Large intestine (tissue), 12 donors: ENCODE measurements at places on chromosomes 12 and 14. TPM values are rescaled to one million over a fixed set of nuclear protein-coding genes. Genes with fewer than 3 reads are reported as not detected.

DNA sequence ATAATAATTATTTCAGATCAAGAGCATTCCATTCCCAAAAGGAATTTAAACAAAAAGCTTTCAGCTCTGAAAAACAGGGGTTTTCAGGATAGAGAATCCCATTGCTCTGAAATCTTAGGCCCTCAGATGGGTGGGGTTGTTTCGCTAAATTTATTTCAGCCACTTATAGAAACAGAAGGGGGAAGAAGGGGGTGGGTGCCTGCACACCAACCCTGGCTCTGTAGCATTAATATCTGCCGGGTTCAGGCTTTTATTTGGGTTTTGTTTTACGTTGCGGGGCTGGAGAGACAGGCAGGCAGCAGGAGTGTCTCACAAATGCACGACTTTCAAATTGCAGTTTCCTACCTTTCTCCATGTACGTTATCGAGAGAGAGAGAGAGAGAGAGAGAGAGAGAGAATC, 12.5 kb upstream of the ZFP36L1 start:
- DNase-seq, result no peak

- DNase-seq, result no peak
Measured at GRCh38 chr14:24335461-24336171, 745 bp upstream of the ADCY4 start.

DNA sequence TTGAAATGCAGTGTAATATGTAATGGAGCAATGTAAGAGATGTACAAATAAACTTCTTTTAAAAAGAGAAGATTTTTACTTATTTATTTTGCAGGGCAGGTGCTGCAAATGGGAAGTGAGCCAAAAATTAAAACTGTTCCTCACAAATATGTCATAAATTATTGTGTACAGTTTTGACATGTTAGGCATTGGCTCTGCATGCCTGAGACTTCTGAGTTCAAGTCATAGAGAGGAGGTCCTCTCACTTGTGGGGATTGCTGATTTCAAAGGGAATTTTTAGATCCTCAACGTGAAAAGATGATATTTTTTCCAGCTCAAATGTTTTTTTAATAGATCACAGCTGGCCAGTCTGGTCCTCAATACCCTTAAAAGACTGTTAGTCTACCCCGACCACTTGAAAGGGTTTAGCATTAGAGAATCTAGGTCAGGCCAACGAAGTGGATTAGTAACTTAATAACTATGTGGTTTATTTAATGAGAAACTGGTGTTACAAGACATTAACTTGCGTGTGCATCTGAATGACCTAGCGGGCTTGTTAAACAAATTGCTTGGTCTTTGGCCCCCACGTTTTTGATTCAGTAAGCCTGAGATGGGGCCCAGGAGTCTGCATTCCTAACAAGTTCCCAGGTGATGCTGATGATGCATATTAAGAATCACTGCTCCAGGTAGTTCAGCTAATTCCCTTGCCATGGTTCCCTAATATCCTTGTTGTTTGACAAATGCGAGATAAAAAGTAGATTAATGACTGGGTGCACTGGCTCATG, 30.9 kb upstream of the WDR89 start:
- DNase-seq, result no peak

GRCh38 chr14:37116933-37117849, 55.2 kb downstream of the SLC25A21 start:
- DNase-seq, result no peak

DNA sequence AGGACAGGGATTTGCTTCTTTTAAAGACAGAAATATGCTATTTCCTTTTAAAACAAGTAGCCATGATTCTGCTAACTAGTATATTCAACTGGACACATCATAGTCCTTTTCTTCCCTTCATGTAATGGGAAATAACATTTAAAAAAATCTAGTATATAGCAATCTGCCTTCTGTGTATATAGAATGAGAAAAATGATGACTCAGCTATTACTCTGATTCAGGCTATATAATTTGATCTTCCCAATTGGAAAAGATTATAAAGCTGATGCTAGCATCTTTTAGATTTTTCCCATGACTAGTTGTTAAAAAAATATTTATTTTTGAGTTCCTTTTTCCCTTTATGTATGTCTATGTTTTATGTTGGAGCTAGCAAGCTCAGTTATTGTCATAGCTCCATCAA, 86.9 kb downstream of the ACSS3 start:
- DNase-seq, result no peak

DNA sequence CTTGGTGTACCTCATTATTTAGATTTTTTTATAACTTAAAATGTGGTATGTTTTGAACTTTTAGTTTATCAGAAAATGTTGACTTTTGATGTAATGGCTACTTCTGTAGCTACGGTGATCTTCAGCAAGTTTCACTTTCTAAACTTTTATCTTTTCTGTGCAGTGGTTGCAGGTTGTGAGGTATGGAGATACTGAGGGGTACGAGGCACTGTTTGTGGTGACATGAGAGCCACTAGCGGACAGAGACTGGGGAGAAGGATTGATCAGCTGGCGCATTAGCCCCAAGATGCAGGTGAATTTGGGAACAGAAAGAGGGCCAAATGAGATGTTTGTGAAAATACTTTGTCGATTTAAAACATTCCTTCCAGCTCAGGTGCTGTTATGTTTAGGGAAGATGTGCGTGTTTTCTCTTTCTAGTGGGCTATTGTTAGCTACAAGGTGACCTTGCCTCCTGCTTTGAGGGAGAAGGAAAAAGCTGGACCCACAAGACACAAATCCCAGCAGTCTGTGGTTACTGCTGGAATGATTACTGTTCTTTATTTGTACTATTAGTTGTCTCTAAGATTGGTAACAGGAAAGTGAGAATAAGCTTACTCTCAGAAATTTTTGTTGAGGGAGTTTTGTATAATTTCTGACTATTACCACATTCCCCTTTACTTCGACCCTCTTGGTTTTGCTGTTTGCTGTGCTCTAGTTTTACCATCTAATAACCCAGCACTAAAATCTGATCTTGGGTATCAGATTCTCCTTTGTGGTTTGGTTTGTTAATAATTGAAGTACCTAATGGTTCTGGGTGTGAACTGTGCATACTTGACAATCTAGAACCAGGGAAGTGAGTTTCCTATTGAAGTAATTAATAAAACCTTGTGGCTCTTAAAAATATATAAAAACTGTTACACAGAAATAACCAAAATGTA, 61.7 kb downstream of the FBXO34 start:
- peak; percentile 56 for DNase-seq

- no peak for DNase-seq
Measured at GRCh38 chr14:67559639-67560038, 26.5 kb downstream of the PLEKHH1 start.

GRCh38 chr14:76203086-76204001, 51.6 kb downstream of the GPATCH2L start:
- peak; percentile 12 for DNase-seq

DNA sequence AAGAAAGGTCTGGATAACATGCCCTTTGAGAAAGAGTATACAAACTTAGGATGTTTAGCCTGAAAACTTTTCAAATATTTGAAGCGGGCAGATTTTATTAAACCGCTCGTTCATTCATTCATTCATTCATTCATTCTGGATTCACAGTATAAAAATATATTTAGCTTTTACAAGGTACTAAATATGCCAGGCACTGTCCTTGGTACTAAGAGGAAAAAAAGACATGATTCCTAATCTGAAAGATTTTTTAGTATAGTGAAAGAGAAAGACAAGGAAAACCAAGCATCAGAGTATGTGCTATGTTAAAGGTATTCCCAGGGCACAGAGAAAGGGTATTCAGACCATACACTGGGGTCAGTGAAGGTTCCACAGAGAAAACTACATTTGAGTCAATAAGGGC, 299.7 kb downstream of the BCAT1 start:
- DNase-seq, result no peak

DNA sequence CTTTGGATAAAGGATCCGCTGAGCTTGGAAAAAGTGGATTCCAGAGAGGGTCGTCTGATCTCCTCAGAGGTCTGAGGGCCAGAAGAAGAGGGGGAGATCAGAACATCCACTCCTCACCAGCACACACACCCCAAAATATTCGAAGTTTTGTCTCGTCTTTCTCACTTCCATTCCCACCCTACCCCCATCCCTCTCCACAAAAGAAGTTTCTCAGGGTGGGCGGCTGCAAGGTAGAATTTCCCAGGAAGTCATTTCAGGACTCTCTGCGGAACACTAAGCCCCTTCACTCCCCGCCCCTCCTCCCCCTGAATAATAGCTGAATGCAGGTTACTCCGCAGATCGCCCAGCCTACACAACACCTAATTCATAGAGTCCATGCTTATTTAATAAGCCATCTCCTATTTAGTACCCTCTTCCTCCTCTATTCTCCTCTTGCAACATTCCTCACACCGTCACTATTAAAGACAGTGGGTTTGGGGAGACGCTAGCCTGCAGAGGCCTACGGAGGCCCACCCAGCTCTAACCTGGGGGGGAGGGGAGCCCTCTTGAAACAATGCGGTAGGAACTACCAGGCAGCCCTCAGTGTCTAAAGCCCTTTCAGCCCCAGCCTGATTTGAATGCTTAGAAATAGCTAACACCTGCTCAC, 649 bp upstream of the SALL2 start:
- DNase-seq, result peak; percentile 23

DNA sequence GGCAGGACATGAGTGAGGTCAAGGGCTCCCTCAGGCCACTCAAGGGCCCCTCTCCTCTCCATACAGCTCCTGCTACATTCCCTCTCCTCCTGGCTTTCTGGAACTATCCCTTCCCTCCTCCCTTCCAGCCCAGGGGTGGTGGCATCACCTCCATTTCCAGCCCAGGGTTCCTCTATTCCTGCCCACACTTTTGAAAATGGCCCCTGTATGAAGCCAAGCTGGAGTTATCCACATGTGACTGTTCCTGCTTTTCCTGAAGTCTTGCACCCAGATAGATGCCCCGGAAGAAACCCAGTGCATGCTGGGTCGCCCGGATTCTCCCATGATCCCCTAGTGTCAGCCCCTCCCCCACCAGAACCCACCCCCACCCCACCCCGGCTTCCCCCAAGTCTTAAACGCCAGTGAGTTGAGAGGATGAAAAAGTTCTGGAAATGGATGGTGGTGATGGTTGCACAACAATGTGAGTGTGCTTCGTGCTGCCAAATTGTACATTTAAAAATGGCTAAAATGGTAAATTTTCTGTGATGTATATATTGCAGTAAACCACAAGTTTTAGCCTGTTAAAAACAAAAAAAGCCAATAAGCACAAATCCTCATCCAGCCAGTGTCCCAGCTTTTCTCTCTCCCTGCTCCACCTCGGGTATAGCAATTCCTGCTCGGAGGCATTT, 136.9 kb downstream of the SCARB1 start:
- no peak for DNase-seq

- DNase-seq, result no peak
Measured at GRCh38 chr12:58443273-58443980, 476.9 kb downstream of the LRIG3 start.

DNA sequence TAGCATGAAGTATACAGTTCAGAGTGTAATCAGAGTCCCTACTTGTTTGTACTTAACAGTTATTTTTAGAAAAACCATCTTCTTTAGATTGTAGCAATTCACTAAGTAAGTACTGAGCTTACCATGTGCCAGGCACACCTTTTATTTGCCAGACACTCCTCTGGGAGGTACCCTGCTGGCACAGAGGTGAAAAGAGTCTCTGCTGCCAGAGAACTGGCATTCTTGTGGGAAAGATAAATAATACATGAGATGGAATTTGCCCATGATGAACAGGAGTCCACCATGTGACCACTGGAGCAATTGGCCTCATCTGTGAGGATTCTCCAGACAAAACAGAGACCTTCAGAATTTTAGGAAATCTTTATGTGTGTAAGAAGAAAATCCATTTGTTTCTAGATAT, 199.3 kb upstream of the SLC16A7 start:
- DNase-seq, result no peak

DNA sequence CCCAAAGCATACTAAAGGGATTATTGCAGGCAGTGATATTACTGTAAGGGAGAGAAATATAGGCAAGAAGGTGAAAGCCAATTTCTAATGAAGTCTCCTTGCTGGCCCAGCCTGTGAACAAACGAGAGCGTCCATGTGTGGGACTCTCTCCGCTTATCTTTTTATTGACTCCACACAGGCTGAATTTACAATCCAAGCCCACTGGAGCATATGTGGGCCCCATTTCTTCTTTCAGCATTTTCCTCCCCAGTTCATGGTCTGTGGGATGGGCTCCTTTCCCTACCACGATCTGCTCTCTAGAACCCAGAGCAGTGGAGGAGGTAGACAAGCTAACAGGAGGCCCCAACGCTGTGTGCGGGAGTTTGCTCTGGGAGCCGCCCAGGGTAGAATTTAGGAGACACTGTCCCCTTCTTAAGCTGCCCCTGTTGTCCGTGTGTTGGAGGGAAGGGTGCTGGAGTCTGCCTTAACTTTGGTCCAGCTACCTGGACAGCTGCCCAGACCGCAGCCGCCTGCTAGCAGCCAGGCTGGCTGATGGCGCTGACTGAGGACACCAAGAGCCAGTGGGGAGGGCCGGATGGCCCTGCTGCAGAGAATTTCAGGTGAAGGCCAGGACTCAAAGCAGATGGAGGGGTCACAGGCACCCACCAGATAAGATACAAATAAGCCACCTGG, 3.2 kb upstream of the HOXC11 start:
- DNase-seq, result no peak

DNA sequence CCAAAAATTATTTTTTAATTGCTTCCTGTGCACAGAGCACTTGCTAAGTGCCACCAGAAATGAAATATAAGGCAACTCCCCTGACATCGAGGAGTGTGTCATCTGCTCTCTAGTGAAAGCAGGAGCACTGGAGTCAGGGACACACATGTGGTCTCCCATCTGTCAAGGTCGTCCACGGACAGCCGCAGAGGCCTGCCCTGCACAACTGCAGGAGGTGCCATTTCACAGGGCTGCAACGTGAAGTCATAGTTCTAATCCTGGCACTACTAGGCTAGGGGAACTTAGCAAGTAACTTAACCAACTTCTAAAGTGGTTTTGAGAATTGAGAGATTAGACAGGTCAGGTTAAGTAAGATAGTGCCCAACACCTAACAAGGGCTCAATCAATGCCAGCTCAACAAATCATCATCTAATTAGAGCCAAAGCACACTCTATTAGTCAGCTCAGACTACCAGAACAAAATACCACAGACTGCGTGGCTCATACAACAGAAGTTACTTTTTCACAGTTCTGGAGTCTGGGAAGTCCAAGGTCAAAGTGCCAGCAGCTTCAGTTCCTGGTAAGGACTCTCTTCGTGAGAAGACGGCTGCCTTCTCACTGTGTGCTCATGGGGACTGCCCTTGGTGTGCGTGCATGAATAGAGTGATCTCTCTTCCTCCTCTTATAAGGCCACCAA, 30.7 kb downstream of the FOXN3 start:
- no peak for DNase-seq

Gene TDRD9
- 0.46 TPM for polyA plus RNA-seq

Gene SLC17A8
- polyA plus RNA-seq, result 1.5 TPM

Gene KIF26A
- polyA plus RNA-seq, result 8.8 TPM

Gene PDE3A
- polyA plus RNA-seq, result 62.0 TPM

Gene AKAP3
- polyA plus RNA-seq, result 2.4 TPM

Gene BMP4
- polyA plus RNA-seq, result 40.0 TPM

Gene MIP
- 0.24 TPM for polyA plus RNA-seq

Gene SAMD15
- 1.6 TPM for polyA plus RNA-seq

Gene DAO
- not detected for polyA plus RNA-seq

Gene C12orf54
- not detected for polyA plus RNA-seq

Gene CMKLR1
- polyA plus RNA-seq, result 3.4 TPM
